ENCODE measurements at places on chromosomes 2 and 18.

GRCh38 chr2:9288681-9289338 lies 82.2 kb downstream of the ASAP2 start:
- DNase-seq = no peak

DNA sequence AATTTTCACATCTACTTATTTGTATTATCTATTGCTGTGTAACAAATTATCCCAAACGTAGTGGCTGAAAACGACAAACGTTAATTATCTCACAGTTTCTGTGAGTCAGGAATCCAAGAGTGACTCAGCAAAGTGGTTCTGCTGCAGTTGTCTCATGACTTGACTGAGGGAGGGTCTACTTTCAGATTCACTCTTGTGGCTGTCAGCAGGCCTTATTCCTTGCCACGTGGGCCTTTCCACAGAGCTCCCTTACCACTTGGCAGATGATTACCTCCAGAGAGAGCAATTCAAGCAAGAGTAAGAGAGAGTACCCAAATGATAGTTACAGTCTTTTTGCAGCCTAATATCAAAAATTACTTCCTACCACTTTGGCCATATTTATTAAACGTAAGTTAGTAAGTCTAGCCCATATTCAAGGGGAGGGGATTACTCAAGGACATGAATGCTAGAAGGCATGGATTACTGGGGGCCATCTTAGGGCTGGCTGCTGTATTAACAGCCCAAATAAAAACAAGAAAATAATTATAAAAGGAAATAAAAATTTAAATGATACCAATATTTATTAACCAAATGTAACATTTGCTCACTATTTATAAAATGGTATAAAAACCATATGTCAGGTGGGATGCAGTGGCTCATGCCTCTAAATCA lies 48.7 kb upstream of the NBEAL1 start:
- DNase-seq = peak; percentile 13

- no peak for DNase-seq
Observed at GRCh38 chr2:13005761-13006335, 289.1 kb downstream of the TRIB2 start.

GRCh38 chr2:55530539-55531081 lies 11.1 kb downstream of the CFAP36 start:
- no peak for DNase-seq

GRCh38 chr2:159110784-159111183 lies 142.3 kb downstream of the TANC1 start:
- no peak for DNase-seq

DNA sequence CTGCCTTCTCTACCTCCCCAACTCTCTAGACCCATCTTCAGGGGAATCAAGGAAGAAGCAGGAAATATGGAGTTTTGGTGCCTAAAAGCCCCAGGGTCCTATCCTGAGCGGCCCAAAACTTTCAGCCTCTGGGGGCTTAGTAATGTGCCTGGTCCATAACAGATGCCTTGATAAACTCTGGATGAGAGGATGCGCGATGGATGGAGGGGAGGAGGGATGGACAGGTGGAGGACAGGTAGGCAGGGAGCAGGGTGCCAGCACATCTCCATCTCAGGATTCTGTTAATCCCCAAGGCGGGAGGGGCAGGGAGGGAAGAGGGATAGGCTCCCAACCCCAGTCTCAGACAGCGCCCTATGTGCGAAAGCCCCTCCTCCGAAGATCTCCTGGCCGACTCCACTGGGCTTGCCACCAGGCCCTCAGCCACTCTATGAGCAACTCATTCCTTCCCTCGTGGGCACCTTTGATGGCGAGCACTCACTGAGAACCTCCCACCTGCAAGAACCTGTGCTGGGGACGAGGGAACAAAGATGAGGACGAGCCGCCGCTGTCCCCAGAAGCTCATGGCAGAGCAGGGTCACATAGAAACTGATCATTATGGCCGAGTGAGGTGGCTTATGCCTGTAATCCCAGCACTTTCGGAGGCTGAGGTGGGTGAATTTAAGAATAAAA lies 23.1 kb downstream of the HS1BP3 start:
- DNase-seq = no peak

GRCh38 chr18:56982766-56983165 lies 164.1 kb upstream of the BOD1L2 start:
- DNase-seq = no peak

DNA sequence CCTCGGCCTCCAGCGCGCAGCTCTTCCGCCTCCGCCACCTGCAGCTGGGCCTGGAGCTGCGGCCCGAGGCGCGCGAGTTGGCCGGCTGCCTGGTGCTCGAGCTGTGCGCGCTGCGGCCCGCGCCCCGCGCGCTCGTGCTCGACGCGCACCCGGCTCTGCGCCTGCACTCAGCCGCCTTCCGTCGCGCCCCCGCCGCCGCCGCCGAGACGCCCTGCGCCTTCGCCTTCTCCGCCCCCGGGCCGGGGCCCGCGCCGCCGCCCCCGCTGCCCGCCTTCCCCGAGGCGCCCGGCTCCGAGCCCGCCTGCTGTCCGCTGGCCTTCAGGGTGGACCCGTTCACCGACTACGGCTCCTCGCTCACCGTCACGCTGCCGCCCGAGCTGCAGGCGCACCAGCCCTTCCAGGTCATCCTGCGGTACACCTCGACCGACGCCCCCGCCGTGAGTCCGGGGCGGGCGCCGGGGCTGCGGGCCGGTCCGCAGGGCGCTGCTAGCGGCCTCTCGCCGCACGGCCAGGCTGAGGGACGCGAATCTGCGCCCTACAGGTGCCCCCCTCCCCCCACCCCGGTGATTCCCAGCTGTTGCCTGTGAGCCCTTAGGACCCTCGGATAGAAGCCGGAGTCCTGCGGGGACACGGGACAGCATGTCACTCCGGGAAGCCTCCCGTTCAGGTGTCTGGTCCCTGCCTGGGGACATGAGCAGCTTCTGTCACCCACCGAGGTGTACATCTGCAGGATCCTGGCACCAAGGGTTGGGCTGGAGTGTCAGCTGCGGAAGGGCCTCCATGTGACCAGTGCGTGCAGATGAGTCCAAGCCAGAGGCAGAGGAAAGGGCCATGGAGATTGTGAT lies 616 bp downstream of the RNPEPL1 start:
- DNase-seq = peak; percentile 26

- no peak for DNase-seq
Observed at GRCh38 chr2:63786471-63786870, 55.2 kb upstream of the UGP2 start.

DNA sequence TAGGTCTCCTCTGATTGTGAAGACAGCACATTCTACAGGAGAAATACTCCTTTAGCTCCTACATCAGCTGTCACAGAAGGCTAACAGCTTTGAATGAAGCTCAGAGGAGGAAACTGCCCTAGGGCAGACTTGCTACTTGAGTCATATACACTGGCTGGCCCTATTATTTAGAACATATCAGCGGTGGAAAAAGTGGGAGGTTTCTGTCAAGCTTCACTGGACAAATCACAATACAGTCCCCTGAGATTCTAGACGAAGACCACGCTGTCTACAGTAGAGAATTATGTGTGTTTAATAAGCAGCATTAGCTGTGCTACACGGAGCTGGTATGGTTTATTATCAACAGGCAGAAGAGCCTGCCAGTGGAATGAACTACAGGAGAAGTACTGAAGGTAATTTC lies 230.9 kb upstream of the FSIP2 start:
- DNase-seq = no peak

DNA sequence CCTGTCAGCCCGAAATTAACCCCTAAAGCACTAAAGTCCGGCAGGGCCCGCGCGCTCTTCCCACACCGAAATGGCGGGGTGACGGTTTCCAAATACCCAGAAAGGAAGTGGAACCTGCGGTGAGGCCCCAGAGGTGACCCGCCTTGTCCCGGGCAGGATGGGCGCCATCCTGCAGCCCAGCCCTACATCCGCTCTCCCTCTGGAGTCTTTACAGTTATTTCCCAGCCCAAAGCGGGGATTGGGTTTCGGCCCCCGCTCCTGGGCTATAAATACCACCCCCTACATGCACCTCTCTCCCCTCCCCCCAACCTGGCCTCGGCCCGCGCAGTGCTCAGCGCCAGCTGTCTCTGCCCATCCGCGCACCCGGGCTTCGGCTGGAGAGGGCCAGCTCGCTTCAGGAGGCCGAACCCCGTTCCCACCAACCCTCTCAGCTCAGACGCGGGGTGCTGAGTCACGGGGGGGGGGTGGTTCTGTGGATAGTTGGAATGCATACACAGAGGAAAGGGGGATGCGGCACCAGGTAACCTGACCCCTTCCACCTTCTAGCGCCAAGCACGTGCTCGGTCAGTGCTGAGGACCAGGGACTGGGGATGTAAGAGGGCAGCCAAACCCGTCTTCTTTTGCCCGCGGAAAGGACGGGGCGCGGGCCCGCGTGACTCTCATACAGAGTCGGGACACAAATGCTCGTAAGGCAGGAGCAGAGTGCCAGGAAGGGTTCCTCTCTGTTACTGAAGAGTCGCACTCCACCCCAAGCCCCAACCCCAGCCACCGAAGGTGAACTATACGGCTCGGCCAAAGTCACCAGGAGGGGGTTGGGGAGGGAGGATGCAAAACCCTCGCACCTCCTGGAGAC lies at the start of gene TUBA4B:
TSS of gene TUBA4B (plus strand) at position 344 of the 853 bp plus-strand sequence. CDS start at position 509, 165 bp downstream.
- no peak for DNase-seq

DNA sequence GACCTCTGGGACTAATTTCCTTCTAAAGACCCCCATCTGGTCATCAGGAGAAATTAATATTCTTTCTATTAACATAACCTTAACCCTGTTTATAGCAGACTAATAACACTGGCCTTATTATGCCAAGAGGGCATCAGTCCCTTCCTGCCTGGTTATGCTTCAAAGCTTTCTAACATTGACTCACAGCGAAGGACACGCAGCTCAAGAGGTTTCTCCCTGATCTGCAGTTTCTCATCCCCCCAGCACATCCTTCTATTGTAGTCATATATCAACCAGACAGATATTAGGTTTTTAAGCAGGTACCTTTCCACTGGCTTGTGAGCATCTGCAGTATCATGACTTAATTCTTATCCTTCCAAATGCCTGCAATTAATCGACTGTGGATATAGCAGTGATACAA lies 100.0 kb upstream of the CXCR4 start:
- DNase-seq = no peak

GRCh38 chr2:159616286-159616701 lies at the start of gene BAZ2B:
Gene BAZ2B, minus strand, starts transcription at chr2:159616548. Its CDS starts 137,829 bp downstream, at chr2:159478719.
- no peak for DNase-seq

DNA sequence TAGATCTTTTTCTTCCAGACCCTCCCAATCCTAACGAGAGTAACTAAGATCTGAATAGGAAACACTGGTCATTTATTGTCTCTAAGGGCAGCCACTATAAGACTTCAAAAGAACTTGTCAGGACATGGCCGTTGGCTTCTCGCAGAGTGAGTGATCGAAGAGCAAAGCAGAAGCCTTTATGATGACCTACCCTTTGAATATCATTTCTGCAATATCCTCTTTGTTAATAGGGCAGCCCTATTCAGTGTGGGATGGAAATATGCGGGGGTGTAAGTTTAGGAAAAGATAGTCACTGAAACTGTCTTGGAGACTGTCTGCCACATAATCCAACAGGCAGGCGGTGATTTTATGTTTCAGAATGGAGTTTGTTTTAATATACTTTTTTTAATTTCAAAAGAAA lies 70.9 kb downstream of the FBXO36 start:
- no peak for DNase-seq

DNA sequence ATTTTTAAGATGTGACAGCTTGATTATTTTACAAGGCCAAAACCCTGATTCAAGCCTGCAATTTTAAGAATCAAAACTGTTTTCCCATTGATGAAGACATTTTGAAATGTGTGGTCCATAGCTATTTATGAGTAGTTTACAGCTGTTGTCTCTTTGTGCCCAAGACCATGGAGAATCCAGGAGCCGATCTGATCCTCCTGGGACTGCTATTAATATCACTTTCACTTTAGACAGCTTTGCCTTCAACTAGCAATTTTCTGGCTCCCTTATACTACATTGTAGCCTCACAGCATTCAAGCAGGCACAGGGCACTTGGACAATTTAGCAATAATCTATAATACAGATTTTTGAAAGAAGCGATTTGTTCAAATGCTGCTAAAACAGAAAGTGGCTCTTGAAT lies 172.9 kb downstream of the SLC8A1 start:
- no peak for DNase-seq

DNA sequence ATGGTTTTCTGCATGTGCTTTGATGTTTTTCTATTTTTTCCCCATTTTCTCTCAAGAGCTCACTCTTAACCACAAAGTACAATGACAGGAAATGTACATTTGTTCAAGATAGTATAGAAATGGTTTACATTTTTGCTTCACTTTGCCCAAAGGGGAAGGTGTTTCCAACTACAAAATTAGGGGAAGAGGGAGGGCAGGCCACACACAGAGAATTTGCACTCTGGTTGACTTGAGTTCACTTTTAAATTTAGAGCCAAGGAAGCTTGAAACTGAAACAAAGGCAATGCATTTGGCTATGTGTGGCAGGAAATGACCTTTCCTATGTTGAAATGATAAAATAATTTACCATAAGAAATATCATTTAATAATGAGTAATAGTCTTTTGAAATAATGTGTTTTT lies 19.1 kb upstream of the VIT start:
- DNase-seq = no peak

Measured in Caco-2 (cell line).